ENCODE measurements at places on chromosomes 3 and 15.

- DNase-seq: no peak
Measured at GRCh38 chr3:172370419-172370818, 77.8 kb downstream of the GHSR start.

DNA sequence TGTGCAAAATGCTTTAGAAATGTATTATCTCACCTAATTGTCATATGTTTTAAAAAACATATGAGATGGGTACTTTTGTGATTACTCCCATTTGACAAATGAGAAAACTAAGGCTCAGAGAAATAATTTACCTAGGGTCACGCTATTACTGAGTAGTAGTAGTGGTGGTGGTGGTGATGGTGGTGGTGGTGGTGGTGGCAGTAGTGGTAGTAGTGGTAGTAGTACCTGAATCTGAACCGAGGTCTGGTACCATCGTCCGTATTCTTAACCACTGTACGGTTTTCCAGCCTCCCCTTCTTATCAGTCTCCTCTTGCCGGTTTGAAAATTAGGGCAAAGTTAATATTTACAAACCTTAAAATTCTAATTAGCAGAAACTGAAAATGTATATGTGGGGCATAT, 102.4 kb downstream of the KLHL25 start:
- no peak for DNase-seq

GRCh38 chr3:27166888-27167287, 202.3 kb downstream of the NEK10 start:
- DNase-seq: peak; percentile 97

DNA sequence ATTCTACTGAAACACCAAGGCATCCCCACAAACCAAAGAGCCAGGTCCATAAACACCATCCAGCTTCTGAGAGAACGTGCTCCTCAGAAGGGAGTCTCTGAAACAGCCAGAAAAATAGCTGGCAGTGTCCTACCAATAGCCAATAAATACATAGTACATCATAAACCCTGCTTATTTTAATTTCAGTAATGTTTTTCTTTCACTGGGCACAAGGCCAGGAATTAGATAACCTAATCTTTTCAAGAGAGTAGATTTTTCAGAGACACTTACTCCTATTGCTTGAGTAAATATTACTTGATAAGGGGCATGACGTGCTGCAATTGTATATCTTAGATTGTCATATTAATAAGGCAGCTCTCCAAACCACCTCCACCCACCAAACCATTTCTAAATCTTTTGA, 22.7 kb downstream of the GADL1 start:
- no peak for DNase-seq

DNA sequence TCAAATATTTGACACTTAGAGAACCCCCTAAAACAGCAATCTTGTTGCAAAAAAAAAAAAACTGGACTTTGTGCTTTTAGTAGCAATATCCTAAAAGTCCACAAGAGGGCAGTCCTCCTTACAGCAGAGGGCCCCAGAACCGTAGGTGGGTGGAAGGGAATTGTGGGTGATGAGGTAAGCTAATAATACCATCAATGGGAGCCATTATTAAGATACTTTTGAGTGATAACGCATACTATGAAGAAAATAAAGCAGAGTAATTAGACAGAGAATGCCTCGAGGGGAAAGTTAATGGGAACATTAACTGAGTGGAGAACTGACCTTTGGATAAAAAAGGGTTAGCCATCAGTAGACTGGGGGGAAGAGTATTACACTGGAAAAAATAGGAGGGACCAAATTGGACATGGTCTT, 229.9 kb downstream of the THRB start:
- DNase-seq: peak; percentile 65
